ENCODE measurements at places on chromosomes 16 and 17.

DNA sequence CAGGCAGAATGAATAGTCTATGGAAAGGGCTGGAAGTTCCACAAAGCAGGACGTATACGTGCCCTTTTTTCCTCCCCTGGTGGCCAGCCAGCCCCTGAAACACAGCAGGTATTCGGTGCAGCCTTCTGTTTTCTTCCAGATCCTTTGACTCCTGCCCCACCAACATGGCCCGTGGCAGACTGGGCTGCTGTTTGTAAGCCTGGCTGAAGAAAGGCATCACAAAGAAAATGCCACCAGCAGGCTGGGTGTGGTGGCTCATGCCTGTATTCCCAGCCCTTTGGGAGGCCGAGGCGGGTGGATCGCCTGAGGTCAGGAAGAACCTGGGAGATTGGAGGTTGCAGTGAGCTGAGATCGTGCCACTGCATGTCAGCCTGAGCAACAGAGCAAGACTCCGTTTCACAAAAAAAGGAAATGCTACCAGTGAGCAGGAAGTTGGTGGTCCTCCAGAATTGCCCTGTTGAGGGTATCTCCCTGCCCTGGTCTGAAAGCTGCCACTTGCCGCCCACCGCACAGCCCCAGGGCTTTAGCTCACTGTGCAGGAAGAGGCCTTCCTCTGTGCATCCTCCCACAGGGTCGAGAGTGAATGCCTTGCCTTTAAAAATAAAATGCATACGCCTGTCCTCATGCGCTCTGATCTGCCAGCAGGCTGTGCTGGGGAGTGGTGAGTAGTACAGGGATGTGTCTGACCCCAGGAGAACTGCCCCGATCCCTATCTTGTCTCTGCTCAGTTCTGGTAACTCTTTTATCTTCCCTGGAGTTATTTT, 587.7 kb downstream of the MAF start:
- DNase-seq: no peak

- DNase-seq: no peak
Observed at GRCh38 chr16:72847187-72848027, 200.5 kb downstream of the ZFHX3 start.

GRCh38 chr17:17180141-17180603, 26.0 kb downstream of the PLD6 start:
- no peak for DNase-seq

DNA sequence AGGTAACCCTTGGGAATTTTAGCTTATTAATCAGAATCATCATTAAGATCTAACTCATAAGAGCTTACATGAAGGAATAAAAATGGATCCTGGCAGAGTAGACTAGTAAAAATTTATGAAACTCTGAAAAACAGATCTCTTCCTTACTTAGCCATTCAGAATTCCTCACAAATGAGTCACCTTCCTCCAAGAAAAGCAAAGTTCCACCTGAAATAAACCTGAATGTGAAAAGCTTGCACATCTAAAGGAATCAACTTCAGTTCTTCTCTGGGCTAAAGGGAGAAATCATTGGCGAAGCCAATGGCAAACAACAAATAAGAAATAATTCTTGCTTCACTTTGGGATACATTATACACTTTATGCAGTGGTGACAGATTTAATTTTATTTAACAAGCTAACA, 22.7 kb downstream of the MYO1D start:
- DNase-seq: no peak

GRCh38 chr17:27451906-27452305, 4.3 kb upstream of the KSR1 start:
- DNase-seq: no peak

GRCh38 chr16:75648265-75649076, 898 bp downstream of the TERF2IP start:
- DNase-seq: no peak

- no peak for DNase-seq
Observed at GRCh38 chr17:288802-289356, 63.7 kb downstream of the RPH3AL start.

DNA sequence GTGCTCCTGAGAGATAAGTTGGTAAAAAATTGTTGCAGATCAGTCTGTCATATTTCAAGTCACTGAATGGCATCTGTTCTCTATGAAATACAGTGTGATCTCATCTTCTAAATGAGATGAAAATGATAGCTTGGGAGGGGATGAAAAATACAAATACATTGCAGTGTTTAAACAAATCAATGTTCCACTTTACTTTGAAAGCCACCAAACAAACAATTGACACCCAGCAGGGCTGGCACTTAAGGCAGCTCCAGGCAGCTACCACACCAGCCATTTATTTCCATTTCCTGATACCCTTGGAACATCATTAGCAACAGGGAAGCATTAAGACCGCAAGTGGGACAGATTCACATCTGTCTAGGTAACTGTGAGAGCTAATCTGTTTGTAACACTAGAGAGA, 827.6 kb upstream of the KIF2B start:
- DNase-seq: no peak

DNA sequence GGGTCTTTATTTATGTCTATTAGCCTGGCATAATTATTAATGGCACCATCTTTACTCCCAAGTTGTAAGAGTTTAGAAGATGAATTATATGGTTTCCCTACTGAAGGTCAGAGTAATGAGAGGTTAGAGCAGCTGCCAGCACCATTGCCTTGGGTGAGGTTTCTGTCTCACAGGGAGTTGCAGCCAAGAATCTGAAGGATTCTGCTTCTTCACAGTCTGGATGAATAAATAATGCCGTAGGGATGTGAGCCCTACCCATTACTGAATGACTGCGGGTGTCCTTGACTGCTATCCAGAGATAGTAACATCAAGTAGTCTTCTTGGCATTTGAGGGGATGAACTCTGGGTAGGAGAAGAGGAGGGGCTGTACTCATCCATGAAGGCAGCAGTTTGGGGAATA, 52.8 kb upstream of the SMIM36 start:
- DNase-seq: no peak

- no peak for DNase-seq
Observed at GRCh38 chr17:69609473-69610305, 195.2 kb downstream of the MAP2K6 start.

GRCh38 chr17:76353004-76353598, 615 bp downstream of the PRPSAP1 start:
- no peak for DNase-seq

GRCh38 chr17:81803728-81804558, at the start of gene GCGR:
TSS of gene GCGR (plus strand) at chr17:81804150. CDS start at chr17:81809019, 4,869 bp downstream.
- DNase-seq: no peak

GRCh38 chr16:21708533-21709115, 44.9 kb downstream of the OTOA start:
- no peak for DNase-seq
